ENCODE measurements at places on chromosomes 6 and 20.

- DNase-seq, result no peak
Observed at GRCh38 chr20:2246069-2246491, 49.7 kb upstream of the TGM3 start.

DNA sequence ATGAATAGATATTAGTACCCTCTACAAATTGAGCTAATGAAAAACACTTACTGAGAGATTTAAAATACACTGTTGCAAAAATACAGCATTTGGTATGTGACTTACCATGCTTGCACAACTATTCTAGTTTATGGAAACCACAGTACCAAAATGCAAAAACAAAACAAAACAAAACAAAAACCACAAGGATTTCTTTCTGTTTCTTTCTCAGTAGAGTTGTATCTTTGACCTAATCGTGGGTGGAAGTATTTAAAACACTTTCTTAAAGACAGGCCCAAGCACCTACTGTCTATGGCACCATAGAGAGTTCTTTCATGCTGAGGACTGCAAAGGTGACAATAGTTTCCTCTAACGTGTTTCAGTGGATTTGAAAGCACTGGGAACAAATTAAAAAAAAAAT is 95.3 kb upstream of the C6orf118 start:
- DNase-seq, result no peak

DNA sequence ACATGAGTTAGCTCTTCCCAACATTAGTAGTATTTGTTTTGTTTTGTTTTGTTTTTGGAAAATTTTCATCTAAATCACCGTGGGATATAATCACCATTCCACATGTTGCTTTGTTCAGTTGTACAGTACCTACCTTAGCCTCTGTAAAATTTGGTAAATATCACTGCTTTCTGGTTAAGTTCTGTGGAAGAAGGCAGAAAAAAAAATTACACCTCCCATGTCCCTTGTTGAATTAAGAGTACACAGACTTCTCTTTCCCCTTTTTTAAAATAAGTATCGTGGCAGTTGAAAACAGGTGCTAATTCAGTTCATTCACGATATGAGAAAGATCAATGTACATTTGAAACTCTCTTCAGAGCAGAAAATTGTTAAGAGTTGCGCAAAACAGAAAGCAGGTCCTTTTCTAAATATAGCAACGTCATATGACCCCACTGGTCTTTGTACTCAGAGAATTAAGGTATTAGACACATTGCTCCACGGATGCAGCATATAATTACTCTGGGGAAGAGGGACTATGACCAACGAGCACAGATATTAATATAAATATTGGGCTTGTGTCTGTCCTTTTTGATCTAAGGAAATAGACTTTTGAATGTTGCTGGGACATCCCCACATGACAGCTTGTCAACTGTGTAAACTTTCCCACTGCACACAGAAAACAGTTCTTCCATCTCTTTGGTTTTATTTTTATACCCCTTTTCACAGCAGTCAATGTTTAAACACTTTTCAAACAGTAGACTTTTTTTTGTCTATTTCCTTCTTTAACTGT is 58.6 kb upstream of the ZNF217 start:
- DNase-seq, result no peak

DNA sequence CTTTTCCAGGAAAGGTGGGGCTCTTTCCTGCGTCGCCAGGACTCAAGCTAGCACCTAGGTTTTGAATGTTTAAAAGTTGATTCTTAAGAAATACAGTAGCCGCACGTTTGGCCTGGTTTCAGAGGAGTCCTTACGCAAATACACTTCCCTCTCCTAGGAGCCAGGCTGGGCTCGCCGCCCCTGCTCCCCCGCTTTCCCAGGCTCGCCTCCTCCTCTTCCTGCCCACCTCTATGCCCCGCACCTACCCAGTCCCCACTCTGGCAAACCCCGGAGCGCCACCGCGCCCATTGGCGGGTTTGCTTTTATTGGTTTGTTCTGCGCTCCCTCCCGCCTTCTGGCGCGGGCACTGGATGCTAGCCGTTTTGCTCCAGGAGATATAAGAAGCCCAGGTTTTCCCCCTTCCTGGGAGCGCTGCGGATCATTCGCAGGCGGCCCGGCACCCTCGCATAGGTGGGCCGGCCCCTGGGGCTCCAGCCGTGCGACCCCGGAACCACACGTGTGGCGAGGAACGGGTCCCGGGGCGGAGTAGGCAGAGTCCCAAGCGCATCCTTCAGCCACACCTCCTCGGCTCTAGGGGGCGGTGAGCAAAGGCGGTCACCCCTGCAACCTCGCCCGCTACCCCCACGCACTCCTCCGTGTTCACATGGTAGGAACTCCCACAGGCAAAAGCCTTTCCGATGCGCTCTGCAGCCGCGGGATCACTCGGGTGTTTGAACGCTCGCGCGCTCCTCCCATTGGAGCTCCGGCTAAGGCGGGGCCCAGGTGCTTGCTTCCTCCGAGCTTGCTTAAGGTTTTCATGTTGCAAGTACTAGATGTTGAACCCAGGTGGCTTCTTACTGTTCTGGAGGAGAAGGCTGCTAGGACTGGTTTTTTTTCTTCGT is 119.0 kb downstream of the RTN4IP1 start:
- no peak for DNase-seq

GRCh38 chr6:42095776-42096541 is 45.6 kb downstream of the TAF8 start:
- no peak for DNase-seq

DNA sequence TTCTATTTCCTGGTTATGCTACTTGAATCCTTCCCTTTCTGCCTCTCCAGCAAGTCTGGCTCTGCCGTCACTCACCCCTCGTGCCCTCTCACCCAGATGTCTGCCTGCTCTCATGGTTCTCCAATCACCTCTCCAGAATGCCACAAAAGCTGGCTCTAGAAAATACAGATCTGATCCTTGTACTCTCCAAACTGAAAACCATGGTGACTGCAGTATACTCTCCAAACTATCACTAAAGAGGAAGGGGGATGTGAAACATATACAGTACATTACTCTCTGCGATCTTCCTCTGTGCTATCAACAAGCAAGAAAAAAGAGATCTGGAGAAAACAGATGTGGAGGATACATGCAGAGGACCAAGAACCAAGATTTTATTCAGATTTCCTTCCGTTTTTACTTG is 91.1 kb downstream of the ATXN1 start:
- no peak for DNase-seq

DNA sequence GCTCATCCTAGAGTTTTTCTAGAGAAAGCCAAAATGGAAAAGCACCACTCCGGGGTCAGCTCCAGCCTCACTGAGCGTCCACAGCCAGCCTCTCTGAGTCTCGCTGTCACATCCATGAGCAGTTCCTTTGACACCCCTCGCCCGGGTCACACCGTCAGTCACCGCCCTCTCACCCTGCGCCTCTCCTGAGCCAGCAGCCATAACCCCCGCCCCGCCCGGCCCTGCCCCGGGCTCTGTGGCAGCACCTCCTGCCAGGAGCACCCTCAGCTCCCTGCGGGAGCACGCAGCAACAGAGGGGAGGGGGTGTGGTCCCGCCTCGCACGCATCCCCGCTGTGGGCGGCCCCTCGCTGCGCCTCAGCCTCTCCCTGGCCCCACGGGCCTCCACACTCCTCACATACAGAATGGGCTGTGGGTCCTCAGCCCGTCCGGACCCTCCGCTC is 267.7 kb downstream of the TAF4 start:
- DNase-seq, result no peak
